CD4-positive, alpha-beta memory T cell (primary cell): ENCODE measurements at places on chromosomes 2 and 18. TPM values are rescaled to one million over a fixed set of nuclear protein-coding genes. Genes with fewer than 3 reads are reported as not detected.

BOLL gene
- total RNA-seq, result not detected

EPC2 gene
- 77.9 TPM for total RNA-seq

ZBTB7C gene
- not detected for total RNA-seq

PSD4 gene
- total RNA-seq, result 100.0 TPM

ADRA2B gene
- total RNA-seq, result not detected

ACMSD gene
- total RNA-seq, result not detected

ZCCHC2 gene
- 52.2 TPM for total RNA-seq

CCDC85A gene
- total RNA-seq, result not detected

MREG gene
- 7.4 TPM for total RNA-seq

SULT1C2 gene
- 0.23 TPM for total RNA-seq

REG3A gene
- not detected for total RNA-seq

ASB1 gene
- 46.5 TPM for total RNA-seq

FTCDNL1 gene
- 2.3 TPM for total RNA-seq

EPAS1 gene
- 2.3 TPM for total RNA-seq

NXPH2 gene
- not detected for total RNA-seq

PRSS56 gene
- total RNA-seq, result not detected

CASP8 gene
- 199 TPM for total RNA-seq

DPP4 gene
- total RNA-seq, result 40.2 TPM

TXNDC2 gene
- total RNA-seq, result not detected

AQP12B gene
- total RNA-seq, result not detected

ZEB2 gene
- 5.2 TPM for total RNA-seq

NTSR2 gene
- total RNA-seq, result not detected

ERFE gene
- total RNA-seq, result not detected

PAIP2B gene
- 9.9 TPM for total RNA-seq

SKOR2 gene
- not detected for total RNA-seq

FOXD4L1 gene
- total RNA-seq, result 0.42 TPM

TCF23 gene
- not detected for total RNA-seq

HOXD9 gene
- not detected for total RNA-seq

CHRNG gene
- total RNA-seq, result not detected

GRP gene
- total RNA-seq, result not detected

EGR4 gene
- not detected for total RNA-seq

DIPK1C gene
- not detected for total RNA-seq

CEP76 gene
- total RNA-seq, result 9.9 TPM

UCN gene
- 5.1 TPM for total RNA-seq

SKA1 gene
- total RNA-seq, result 0.47 TPM

DSG4 gene
- not detected for total RNA-seq

CHST9 gene
- total RNA-seq, result not detected

MIB1 gene
- 37.6 TPM for total RNA-seq

POTEI gene
- total RNA-seq, result not detected
